SHP77 treated with DMSO at 0.1 percent for 48 hours (cell line): ENCODE measurements at places on chromosomes 1 and 21.

DNA sequence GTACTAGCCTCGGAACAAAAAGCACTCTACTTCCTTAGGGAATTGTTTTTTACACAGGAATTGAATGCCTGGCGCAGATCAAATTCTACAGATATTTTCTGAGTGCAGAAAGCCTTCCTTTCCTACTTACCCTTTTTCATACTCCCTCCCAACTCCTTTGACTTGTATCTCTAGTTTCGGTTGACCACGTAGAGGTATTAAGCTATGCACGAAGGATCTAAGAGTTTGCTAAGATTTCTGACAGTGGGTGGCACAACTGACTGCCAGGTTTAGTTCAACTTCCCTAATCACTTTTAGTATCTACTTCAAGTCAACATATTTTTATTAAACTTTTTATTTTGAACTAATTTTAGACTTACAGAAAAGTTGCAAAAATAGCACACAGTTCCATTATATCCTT, 5.0 kb downstream of the TOR1AIP2 start:
- DNase-seq = no peak

GRCh38 chr1:203565049-203565448, 61.6 kb upstream of the ATP2B4 start:
- DNase-seq = no peak

- no peak for DNase-seq
Measured at GRCh38 chr1:118918230-118918939, 69.8 kb downstream of the TBX15 start.

- DNase-seq = peak; percentile 51
Measured at GRCh38 chr1:216600730-216601609, 122.3 kb downstream of the ESRRG start.

DNA sequence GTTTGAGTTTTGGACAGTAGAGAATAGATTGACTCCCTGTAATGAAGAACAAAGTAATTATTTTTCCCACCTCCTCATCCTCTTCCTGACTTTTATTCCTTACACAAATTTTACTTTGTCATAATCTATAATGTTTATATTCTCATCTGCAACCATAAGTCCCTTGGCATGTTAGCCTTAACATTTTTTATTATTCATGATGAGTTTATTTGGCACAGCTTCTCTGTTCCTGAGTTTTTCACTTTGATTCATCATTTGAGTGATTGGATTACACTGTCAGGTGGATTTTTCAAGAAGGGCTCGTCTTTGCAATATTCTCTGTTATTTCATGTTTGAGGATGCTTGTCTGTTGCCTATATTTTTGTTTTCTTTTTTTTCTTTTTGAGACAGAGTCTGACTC, 35.7 kb downstream of the TNFRSF8 start:
- DNase-seq = no peak

GRCh38 chr1:56330391-56331026, 248.9 kb downstream of the PLPP3 start:
- no peak for DNase-seq

DNA sequence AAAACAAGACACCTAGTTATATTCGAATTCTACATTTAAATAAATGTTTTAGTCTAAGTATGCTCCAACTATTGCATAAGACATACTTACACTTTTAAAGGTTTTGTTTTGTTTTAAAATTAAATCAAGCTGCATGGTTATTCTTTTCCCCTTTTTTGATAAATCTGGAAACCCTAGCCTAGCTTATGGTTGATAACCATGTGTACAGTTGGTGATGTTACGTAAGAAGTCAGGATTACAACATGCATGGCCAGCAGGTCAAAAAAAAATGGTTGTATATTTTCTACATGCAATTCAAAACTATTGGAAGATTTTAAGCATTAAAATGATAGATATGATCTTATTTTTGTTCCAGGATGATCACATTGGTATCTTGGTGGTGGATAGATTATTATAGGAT, 1600.6 kb downstream of the PLA2G4A start:
- no peak for DNase-seq

DNA sequence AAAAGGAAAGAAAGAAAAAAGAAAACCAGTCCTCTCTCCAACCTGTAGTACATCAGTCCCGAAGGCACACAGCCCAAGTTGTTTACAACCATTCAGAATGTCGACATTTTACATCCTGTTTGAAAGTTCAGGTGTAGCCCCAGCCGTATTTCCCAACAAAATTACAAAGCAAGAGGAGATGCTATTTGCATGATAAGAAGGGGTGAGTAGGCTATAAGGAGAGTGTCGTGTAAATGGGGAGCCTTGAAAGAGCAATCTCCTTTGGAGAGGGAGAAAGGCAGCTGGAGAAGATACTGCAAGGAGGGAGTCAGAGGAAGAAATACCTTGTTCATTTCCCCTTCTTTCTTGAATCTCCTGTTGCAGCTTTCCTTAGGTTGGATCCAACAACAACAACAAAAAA, 35.5 kb upstream of the DENND1B start:
- DNase-seq = no peak

GRCh38 chr1:110746644-110747259, 72.0 kb upstream of the KCNA3 start:
- DNase-seq = no peak

DNA sequence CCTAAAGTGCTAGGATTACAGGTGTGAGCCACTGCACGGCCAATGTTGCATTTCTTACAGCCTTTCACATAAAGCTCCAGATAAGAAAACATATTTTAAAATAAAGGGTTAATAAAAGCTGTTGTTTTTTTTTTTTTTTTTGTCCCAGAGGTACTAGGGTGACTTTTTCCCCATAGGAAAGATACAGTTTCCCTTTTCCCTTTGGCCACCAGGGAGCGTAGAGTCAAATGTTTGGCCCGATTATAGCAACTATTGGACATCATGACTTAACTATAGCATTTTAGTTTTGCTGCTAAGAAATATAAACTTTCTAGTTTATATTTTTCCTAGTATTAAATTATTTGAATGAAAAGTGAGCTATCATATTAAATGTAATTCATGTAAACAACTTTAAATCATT, 31.4 kb downstream of the GRIK3 start:
- DNase-seq = no peak

DNA sequence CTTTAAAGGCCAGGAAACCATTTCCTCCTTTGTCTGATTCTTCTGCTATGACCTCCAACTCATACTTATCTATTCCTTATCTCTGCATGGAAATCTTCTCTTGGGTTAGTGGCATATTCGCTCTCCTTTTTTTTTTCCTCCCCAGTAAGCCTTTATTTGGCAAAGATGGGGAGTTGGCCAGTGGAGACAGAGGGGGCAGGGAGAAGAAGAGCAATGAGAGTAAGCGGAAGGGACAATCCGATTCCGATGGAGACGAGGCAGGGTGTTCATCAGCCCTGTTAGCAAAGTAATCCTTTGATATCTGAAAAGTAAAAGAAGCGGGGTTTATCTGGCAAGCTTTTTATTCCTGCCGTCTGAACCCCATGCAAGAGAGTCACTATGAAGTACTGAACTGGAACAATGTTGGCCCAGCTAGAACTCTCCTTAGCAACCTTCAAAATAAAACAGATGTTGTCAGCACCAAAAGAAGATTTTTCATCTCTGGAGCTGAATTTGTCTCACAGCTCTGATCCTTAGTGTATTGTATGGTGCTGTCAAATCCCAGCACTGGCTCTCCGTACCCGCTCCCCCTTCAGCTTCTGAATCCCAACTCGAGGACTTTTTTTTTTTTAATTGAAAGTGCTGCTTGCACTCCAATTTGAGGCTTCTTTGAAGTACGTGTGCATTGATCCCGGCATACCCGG, 40.9 kb downstream of the PTGFRN start:
- no peak for DNase-seq

GRCh38 chr21:45845770-45846090, 135.8 kb upstream of the COL6A1 start:
- no peak for DNase-seq

GRCh38 chr1:237287876-237288521, 246.0 kb downstream of the RYR2 start:
- peak; percentile 36 for DNase-seq

- no peak for DNase-seq
Measured at GRCh38 chr1:189874715-189875435, 602.8 kb downstream of the BRINP3 start.

DNA sequence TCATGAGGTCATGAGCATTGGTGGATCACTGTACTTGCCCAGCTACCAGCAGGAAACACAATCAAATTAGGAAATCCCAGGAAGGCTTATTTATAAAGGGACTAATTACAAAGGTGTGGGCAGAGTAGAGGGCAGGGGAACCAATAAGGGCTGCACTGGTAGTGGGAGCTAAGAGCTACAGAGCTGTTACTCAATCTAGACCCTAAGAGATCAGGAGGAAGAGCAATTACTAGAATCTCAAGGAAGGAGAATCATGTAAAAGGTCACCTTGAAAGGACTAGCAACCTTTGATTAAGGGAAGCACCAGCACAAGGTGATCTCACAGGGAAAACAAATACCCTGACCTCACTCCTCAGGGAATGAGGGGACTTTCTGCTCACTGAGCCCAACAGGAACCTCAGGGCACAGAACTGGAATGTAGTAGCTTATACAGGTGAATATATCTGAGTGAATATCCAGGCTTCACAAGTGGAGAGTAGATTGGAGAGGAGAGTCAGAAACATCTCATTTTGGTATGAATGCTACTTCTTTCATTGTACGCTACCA, 66.8 kb downstream of the SAMSN1 start:
- no peak for DNase-seq

GRCh38 chr1:111213412-111213811, 13.0 kb upstream of the DENND2D start:
- no peak for DNase-seq

DNA sequence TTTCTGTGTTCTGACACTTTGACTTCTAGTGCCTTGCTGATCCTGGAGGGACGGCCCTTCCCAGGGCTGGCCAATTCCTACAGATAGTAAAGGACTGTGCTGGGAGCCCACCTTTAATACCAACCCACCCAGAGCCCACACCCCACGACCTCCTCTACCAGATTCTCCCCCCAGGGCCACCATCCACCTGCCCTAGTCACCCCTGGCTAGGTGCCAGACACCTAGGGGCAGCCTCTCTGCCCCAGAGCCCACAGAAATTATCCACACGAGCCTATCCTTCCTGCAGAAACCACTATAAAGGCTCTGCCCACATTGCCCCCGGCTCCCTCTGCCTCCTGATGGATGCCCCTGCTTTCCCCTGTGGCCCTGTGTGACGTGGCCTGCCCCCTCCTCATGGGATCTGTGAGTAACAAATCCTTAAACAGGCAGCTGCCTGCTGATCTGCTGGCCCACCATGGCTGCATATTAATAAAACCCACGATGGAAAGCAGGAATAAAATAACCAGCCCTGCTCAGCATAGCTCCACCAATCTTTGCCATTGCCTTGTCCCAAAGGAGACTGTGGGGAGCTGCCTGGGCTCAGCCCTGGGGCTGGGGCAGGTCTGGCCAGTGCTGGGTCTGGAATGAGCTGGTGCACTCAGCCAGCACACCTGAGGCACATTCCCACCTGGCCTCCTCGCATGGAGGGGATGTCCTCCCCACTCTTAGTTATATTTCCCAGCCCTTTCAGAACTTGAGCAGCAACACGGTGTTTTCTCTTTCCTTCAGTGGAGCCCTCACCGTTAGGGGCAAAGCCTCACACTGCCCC, 488.5 kb downstream of the NPHP4 start:
- no peak for DNase-seq

DNA sequence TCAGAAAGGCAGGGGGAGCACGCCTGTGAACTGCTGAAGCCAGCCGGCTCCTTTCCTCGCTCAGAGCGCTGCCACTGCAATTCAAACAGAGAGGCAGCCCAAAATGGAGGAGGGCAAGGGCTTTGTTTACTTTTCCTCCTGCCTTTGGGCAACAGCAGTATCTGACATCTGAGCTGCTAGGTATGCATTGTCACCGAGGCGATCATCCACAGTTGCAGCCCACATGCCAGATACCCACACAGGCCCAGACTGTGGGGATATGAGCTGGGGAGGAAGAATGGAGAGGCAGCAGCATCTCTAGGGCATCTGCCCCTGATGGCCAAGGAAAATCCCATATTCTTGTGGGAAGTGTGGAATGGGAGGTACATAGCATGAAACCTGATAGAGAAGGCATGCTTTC, 357.1 kb downstream of the BARHL2 start:
- no peak for DNase-seq

GRCh38 chr1:17601643-17602382, 62.3 kb downstream of the ARHGEF10L start:
- DNase-seq = no peak
